ENCODE measurements at places on chromosomes 2 and 18.

DNA sequence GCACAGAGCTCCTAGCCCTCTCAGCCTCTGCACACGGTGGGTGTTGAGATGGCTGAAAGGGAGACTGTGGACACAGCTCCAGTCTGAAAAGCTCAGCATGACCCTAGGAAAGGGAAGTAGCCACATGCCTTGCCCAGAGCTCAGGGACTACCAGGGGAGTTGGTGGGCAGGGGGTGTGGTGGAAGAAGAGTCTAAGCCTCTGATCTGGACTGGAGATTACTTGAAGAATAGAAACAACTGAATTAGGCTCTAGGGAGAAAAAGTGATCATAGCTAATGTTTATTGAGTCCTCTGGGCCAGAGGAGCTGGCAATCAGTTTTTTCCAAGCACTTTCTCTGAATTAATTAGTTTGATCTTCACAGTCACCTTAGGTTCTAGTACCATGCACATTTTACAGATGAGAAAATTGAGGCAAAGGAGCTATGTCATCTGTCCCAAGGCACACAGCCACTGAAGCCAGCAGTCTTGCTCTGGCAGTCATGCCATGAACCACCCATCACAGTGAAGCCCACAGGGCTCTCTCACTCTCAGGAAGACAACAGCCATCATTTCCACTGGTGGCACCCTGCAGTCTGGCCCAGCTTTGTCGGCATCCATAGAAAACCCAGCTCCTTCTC, 10.3 kb downstream of the SDC1 start:
- DNase-seq = no peak

- DNase-seq = no peak
Measured at GRCh38 chr2:62147610-62148301, 48.2 kb upstream of the B3GNT2 start.

- no peak for DNase-seq
Measured at GRCh38 chr2:97699765-97700444, 13.5 kb upstream of the ZAP70 start.

DNA sequence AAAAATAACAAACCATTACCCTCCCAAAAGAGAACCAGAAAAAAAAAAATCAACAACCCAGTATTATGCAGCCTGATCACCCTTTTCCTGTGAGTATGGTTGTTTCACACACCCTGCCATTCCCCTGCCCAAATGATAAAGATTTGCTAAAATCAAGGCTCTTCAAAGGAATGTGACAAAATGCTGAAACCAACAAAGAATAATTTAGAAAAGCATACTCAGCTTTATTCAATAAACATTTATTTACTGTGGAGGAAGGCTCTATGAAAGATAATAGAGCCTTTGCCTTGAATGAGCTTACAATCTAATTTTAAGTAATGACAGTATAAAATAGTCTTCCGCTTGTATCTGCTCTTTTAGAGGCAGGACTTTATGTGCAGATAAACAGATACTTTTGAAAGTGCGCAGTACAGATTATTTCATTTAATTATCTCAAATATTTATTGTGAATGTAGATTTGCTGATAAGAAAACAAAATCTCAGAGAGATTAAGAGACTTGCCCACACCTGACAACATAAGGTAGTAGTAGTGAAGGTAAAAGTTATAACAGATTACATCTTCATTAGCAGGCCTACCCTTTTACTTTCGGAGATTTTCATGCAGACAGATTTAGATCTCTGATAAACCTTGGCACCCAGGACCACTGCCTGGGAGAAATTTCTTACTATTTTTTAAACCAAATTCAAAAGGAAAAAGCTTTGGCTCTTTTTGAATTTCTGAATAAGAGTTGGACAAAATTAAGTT, 211.9 kb downstream of the SRBD1 start:
- DNase-seq = no peak
